Subcutaneous adipose tissue (tissue), 4 donors: ENCODE measurements at places on chromosomes 1 and 21. TPM values are rescaled to one million over a fixed set of nuclear protein-coding genes. Genes with fewer than 3 reads are reported as not detected.

LENEP gene
- total RNA-seq: not detected

SPATA1 gene
- not detected for total RNA-seq

ZNF683 gene
- not detected for total RNA-seq

CR2 gene
- not detected for total RNA-seq

PLCH2 gene
- total RNA-seq: 0.22 TPM

FMO2 gene
- total RNA-seq: 158 TPM

GPR3 gene
- 0.51 TPM for total RNA-seq

OR2T11 gene
- not detected for total RNA-seq

SPRR2A gene
- total RNA-seq: not detected

PRAMEF1 gene
- total RNA-seq: not detected

IGSF9 gene
- 0.33 TPM for total RNA-seq

RAP1GAP gene
- total RNA-seq: 0.17 TPM

LINGO4 gene
- not detected for total RNA-seq
